ENCODE measurements at places on chromosomes 13 and 19.

DNA sequence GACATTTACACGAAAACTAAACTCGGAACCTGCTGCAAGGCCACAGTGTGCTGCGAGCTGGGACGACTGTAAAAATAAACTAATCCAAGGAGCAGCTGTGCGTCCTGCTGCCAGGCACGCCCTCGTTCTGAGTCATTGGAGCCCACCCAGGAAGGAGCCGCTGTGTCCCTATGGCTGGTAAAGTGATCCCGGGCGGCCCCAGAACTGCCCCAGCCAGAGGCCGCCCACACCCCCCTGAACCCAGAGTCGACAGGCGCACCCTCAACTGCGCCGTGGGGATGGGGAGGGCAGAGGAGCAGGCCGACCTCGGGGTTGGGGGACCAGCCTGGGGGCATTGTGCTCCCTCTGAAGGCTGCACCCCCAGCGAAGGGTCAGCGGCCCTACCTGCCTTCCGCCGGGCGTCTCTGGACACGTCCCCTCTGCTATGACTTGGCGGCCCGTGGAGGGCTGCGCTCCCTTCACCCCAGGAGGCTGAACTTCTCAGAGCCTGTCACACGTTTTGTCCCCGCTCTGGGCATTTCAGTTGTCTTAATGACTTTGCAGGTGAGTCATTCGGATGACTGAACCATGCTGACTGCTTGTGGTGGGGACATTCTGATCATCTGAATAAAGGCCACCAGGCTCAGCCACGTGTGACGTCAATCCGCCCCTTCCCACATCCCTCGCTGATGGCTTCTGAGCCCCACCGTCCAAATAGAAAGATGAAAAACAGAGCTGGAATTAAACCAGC, 42.7 kb downstream of the ADPRHL1 start:
- no peak for DNase-seq

- no peak for DNase-seq
Observed at GRCh38 chr19:8512115-8512967, 1.6 kb downstream of the ZNF414 start.

DNA sequence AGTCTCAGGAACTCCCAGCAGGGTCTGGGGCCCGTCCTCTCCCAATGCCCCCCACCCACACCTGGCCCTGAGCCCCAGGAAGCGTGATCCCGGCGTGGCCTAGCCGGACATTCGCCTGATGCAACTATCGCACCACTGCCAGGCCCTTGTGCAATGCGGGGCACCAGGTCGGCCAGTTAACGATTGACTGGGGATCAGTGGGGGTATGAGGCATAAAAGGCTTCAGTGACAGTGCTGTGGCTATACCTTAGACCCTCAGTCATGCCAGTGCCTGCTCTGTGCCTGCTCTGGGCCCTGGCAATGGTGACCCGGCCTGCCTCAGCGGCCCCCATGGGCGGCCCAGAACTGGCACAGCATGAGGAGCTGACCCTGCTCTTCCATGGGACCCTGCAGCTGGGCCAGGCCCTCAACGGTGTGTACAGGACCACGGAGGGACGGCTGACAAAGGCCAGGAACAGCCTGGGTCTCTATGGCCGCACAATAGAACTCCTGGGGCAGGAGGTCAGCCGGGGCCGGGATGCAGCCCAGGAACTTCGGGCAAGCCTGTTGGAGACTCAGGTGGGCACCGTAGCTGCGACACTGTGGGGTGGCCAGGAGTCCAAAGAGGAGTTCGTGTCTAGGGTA, at the start of gene ANGPTL8:
Gene ANGPTL8 (plus strand): TSS at position 243 of the 624 bp plus-strand sequence. CDS start 19 bp downstream, at position 262.
- no peak for DNase-seq

DNA sequence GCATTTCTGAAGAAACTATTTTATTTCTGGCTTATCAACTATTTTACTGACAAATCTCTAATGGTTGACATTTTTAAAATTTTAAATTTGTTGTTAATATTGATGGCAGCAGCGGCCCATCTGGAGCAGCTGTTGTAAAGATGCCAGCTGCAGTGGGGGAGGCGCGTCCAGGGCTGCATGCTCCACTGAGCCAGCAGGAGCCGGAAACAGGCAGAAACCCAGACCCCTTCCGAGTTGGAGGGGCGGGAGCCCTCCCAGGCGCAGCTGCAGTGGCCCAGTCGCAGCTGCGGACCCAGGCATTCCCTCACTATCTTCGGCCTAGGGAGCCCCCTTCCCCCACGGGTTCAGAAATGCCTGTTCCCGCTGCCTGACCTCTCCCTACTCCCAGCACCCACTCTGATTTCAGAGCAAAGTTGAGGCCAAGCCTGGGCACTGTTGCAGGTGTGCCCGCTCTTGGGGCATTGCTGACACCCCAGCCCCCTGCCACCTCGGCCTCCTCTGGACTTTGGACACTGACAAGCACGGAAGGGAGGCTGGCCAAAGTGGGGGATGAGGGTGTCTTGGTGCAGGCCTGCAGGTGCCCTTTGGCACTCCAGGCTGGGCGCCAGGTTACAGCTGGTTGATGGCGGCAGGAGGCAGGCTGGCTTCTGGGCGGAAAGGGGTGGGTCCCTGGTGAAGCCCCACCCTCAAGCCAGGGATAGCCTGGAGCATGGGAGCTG, 69.2 kb downstream of the PIBF1 start:
- no peak for DNase-seq

DNA sequence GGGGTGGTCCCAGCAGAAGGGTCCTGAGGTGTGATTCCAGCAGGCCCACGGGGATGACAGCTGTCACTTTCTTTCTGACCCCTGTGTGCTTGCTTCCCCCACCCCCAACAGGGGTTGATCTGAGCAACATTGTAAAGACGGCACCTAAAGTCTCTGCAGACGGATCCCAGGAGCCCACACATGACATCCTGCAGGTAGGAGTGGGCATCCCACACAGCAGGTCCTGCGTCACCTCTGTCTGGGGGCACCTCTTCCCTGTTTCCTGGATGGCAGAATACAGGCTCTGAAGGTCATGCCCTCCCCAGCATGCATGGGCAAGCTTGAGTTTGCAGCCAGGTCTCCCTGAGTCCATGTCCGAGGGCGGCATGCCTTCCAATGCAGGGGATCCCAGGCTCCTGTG, 10.5 kb downstream of the ARMC6 start:
- no peak for DNase-seq

- no peak for DNase-seq
Observed at GRCh38 chr13:20412691-20413355, 112.8 kb downstream of the CRYL1 start.

- DNase-seq: no peak
Observed at GRCh38 chr19:41919948-41920712, 8.1 kb downstream of the ERFL start.

- DNase-seq: no peak
Observed at GRCh38 chr13:43129066-43129465, 105.7 kb downstream of the DNAJC15 start.

GRCh38 chr19:13281567-13282291, 131.5 kb downstream of the IER2 start:
- DNase-seq: no peak

DNA sequence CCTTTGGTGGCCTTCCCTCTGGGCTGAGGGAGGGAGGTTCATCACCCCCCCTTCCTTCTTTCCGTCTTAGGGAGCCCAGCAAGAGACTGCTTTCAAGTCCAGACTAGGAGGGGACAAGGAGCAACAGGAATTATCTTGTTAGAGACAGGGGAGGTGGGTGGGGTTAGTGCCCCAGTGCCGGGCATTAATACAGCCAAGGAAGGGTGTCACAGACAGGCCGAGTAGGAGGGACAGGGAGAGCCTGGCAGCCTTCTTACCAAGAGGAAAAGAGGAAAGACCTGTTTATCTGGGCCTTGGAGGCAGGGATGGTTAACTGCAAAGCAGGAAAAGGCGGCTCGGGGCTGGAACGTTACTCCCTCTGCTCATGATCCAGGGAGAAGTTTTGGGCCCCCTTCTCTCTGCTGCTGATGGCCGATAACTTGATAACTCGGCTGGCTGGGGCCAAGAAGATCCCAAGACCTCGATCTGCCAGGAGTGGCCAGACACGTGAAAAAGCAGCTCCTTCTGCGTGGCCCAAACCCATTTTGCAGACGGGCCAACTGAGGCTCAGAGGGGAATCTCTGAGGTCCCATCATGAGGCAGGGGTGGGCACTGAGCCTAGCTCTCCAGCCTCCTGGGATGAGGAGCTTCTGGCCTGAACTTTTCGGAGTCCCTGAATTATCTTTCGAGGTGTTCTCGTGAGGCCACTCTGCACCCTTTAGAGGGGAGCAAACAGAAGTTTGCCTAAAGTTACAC, 79.3 kb downstream of the PTPRS start:
- DNase-seq: no peak

- no peak for DNase-seq
Observed at GRCh38 chr19:35629332-35629633, 447 bp downstream of the RBM42 start.

GRCh38 chr19:1274081-1274851, 1.1 kb upstream of the FAM174C start:
- DNase-seq: no peak

GRCh38 chr19:10913716-10914340, 14.6 kb downstream of the YIPF2 start:
- DNase-seq: no peak

DNA sequence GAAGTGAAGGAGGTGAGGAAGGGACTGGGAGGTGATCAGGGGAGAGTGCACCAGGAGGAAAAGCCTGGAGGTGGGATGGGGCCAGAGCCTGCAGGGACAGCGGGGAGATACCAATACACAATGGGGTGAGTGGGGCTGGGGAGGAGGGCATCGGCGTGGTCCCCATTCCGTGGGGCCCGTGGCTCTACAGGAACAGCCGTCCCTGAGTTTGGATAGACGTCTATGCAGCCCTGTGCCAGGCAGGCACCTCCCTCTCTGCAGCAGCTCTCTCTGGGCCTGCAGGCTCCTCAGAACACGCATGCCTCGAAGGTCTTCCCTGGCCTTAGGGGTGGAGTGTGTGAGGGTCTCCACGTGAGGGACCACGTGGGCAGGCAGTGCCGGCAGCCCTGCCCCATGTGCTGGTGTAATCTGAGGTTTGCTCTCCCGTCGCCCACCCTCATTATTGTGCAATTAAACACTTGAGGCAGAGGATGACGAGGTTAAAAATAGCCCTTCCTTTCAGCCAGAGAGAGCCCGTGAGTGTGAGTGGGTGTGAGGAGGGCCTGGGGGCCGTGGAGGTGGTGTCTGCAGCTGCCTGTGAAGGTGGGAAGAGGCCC, 16.5 kb downstream of the C2CD4C start:
- DNase-seq: no peak

- DNase-seq: no peak
Observed at GRCh38 chr13:77513719-77514335, 21.7 kb upstream of the SCEL start.
